Activated naive CD4-positive, alpha-beta T cell treated with anti-CD3 and anti-CD28 coated beads, Interleukin-2, amount 50 U/mL, for 16 hours (primary cell): ENCODE measurements at places on chromosomes 13 and 19.

GRCh38 chr13:29476046-29476445 lies 119.4 kb downstream of the SLC7A1 start:
- DNase-seq = no peak

DNA sequence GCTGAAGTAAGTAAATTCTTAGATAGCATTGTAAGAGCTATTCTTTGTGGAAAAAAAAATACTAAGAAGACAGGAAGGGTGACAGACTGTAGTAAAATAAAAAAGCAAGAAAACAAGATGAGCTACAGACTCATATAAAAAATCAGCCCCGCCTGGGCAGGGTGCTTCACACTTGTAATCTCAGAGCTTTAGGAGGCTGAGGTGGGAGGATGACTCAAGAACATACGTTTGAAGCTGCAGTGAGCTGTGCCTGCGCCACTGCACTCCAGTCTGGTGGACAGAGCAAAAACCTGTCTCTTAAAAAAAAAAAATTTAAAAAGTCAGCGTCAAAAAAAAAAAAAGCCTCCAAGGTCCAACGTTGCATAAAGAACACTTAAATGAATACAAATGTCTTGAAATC lies 102.1 kb downstream of the VWA8 start:
- no peak for DNase-seq

- DNase-seq = no peak
These were observed 448.4 kb upstream of the SLC10A2 start for GRCh38 chr13:103514619-103515018.

GRCh38 chr13:59771272-59771671 lies 392.5 kb downstream of the DIAPH3 start:
- DNase-seq = no peak

- no peak for DNase-seq
These were observed 16.6 kb downstream of the HNRNPM start for GRCh38 chr19:8461376-8461775.
